ENCODE measurements at places on chromosomes 7 and 10.
A peak's percentile ranks its signal among the peaks of the same experiment; 100 is the strongest.

GRCh38 chr7:66899552-66900280 lies 21.3 kb upstream of the TMEM248 start:
- no peak for DNase-seq

DNA sequence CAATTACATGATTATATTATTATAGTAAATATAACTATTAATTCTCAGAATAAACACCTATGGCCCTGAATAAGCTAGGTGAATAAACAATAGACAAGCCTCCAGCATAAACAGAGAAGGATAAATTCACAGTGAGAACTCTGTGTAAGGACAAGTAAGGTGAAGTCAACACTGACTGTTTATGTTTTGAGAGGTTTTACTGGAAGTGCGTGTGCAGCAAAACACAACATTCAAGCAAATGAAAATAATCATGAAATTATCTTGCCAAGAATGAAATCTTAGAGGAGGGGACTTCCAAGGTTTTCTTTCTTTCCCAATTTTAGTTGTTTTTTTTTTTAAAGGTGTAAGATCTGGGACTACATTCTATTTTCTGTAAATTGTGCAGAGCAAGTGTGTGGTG lies 112.5 kb downstream of the MACC1 start:
- DNase-seq = no peak

DNA sequence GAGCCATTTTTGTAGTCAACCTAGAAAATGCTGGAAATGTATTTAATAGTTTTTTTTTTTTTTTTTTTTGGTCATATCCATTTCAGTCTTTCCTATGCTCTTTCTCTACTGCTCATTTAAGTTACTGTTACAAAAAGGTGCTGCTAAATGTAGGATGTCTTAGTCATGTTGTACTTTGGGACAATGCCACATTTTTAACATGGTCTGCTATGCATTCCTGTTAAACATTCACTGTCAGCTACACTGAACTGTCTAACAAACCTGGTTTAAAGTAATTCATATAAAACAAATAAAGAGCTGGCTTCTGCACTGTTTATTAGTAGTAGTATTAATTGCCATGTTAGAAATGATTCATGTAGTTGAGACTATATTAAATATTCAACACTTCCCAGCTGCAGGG lies 108.6 kb downstream of the NSUN6 start:
- no peak for DNase-seq

- no peak for DNase-seq
Observed at GRCh38 chr10:113732966-113733365, 18.5 kb upstream of the PLEKHS1 start.

- DNase-seq = no peak
Observed at GRCh38 chr7:29362380-29362779, 167.8 kb downstream of the CHN2 start.

GRCh38 chr10:89302625-89303024 lies 779 bp downstream of the IFIT2 start:
- no peak for DNase-seq

- no peak for DNase-seq
Observed at GRCh38 chr10:547591-548081, 141.8 kb downstream of the DIP2C start.

- DNase-seq = no peak
Observed at GRCh38 chr7:70352906-70353305, 754.6 kb downstream of the AUTS2 start.

- no peak for DNase-seq
Observed at GRCh38 chr7:130393841-130394411, 13.6 kb downstream of the CPA1 start.

DNA sequence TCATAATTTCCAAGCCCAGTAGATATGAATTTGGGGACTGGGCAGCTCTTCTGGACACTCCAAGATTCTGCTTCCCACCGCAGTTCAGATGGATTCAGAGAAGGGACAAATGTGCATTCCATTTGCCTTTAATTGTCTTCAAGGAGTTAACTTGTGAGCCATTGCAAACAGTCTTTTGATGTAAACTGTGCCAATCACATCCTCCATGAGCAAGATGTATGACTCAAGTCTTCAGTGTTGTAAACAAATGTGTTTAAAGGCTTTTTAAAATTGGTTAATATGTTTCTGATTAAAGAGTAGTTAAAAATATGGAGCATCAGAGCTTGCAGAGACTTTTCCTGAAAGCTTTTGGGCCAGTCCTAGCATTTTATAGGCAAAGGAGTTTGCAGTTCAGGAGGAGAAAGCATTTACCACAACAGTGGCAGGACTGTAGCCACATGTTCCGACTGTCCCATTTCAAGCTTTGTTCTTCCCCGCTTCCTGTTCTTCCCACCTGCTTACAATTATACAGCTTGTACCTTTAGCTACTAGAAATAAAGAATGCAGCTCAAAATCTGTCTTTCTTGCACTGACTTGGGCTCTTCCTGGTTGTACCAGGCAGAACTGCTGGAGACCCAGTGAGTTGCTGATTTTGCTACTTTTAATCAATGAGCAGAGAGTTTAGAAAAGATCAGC lies 6.2 kb downstream of the SLC18A2 start:
- DNase-seq = no peak

DNA sequence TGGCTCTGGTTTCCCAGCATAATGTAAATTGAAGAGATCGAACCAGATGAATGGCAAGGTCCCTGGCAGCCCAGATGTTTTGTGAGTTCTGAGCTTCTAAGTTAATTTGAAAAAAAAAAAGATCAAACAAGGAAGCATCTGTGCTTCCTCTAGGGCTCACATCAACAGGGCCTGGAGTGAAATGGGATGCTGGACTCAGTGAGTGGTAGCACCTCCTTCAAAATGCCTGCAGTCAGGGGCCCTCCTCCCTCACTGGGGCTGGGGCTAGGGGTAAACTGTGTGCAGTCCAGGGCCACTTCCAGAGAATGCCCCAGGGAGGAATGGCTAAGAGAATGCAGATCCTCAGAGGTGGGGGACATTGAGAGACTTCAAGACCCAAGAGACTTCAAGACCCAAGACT lies 6.0 kb upstream of the CUEDC2 start:
- DNase-seq = no peak

GRCh38 chr10:63265222-63265617 lies 132.1 kb downstream of the NRBF2 start:
- DNase-seq = no peak

- DNase-seq = no peak
Observed at GRCh38 chr7:50681432-50682045, 101.2 kb downstream of the GRB10 start.

- DNase-seq = peak; percentile 68
Observed at GRCh38 chr7:28572321-28573058, 160.2 kb downstream of the CREB5 start.

DNA sequence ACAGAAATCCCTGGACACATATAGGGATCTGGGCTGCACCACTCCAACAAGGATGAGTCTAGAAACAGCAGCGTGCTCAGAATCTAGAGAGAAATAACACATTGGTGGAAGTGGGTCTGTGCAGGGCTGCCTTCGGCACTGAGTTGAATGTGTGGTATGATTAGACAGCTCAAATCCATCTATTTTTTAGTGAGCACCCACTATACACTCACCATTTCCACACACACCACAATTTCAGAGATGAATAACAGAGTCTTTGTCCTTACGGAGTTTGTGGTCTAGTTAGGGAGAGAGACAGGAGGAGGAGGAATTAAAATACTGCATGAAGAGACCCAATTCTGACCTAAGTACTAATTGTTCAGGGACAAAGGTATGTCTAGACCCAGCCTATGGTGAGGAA lies 44.2 kb downstream of the JAZF1 start:
- DNase-seq = no peak

DNA sequence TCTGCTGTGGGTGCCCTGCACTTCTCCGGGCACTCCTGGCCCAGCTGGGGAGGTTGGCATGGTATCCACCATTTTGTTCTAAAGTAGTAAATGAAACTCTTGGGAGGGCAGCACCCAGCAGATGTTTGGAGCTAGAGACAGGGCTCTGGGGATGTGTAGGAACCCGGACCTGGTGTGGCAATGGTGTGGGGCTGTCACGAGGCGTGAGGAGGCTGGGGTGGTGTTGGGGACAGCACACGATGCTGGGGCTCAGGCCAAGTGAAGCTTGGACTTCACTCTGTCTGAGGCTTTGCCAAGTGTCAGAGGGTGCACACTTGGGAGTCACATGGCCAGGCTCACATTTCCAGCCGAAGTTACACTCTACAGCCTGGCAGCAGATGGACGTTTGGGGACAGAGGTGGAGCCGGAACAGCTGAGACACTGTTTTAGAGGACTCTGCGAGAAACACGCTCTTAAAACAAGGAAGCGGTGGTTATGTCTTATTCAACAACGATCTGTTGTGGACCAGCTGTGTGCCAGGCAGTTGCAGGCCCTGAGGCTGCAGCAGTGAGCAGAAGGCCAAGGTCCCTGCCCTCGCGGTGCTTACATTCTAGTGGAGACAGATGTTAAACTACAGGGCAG lies 118.2 kb downstream of the CUX1 start:
- DNase-seq = no peak

- DNase-seq = no peak
Observed at GRCh38 chr10:126114884-126115555, 218.7 kb downstream of the FANK1 start.

- DNase-seq = no peak
Observed at GRCh38 chr10:60576130-60577069, 186.7 kb upstream of the ANK3 start.

DNA sequence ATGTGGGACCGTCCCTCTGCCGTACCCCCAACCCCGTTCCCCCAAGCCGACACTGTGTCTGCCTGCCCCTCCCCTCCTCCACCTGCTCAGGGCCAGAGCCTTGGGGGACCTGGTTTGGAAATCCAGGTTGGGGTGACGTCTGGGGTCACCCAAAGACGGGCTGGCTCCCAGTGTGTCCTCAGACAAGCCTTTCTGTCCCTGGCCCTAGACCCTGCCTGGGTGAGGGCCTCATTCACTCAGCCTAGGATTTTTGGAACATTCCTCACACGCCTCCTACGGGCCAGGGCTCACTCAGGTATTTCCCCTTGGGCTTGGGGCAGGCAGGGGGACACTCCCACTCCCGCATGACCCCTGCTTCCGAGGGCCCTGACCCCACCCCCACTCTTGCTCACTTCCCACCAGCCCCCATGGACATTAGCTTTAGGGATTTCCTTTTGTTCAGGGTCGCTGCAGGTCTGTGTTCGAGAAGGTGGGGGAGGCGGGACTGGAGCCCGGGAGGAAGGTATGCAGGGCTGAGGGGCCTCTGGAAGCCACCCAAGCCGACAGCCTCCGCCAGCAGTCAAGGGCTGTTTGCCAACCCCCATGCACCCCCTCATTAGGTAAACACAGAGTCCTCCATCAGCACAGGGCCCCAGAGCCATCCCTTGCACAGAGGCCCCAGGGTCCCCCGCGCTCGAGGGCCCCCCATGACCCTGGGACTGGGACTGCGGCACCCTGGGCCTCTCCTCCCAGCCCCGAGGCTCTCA lies 35.1 kb downstream of the PDGFA start:
- no peak for DNase-seq

- DNase-seq = no peak
Observed at GRCh38 chr10:4546500-4546899, 279.5 kb upstream of the AKR1E2 start.

DNA sequence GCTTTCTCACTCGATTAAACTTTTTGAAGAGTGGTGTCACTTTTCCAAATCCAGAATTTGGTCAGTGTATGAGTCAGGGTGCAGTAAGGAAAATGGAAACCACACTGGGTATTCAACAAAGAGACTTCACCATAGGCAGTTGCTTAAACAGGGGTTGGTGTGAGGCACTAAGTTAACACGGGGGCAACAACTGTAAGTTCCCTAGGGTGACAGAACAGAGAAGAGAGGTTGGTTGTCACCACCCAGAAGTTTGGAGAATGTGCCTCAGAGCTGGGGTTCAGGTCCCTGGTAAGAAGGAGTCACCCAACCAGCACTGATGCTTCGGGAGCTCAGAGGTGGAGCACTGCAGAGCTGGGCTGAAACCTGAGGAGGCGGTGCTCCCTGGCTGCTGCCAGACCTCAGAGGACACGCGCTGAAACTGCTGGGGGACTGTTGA lies 170.4 kb downstream of the ARID5B start:
- no peak for DNase-seq

- DNase-seq = no peak
Observed at GRCh38 chr10:78212060-78212785, 178.6 kb downstream of the RPS24 start.

DNA sequence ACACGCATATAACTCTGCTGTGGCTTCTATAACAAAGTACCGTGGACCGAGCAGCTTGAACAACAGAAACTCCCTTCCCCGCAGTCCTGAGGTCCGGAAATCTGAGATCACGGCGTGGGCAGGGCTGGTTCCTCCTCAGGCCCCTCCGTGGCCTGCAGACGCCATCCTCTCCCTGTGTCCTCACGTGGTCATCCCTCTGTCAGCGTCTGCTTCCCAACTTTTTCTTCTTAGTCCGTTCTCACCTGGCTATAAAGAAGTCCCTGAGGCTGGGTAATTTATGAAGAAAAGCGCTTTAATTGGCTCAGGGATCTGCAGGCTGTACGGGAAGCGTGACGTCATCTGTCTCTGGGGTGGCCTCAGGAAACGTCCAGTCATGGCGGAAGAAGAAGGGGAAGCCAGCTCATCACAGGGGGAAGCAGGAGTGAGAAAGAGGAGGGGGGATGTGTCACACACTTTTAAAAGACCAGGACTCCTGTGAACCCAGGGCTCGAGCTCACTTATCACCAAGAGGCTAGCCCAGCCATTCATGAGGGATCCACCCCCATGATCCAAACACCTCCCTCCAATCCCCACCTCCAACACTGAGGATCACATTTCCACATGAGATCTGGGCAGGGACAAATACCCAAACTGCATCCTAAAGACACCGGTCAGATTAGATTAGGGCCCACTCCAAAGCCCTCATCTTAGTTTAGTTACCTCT lies 91.2 kb upstream of the INSIG1 start:
- DNase-seq = no peak
